Stimulated activated CD4-positive, alpha-beta T cell treated with anti-CD3 and anti-CD28 coated beads, Interleukin-4, amount 100 ng/mL, for 48 hours (primary cell): ENCODE measurements at places on chromosomes 3 and 15.

DNA sequence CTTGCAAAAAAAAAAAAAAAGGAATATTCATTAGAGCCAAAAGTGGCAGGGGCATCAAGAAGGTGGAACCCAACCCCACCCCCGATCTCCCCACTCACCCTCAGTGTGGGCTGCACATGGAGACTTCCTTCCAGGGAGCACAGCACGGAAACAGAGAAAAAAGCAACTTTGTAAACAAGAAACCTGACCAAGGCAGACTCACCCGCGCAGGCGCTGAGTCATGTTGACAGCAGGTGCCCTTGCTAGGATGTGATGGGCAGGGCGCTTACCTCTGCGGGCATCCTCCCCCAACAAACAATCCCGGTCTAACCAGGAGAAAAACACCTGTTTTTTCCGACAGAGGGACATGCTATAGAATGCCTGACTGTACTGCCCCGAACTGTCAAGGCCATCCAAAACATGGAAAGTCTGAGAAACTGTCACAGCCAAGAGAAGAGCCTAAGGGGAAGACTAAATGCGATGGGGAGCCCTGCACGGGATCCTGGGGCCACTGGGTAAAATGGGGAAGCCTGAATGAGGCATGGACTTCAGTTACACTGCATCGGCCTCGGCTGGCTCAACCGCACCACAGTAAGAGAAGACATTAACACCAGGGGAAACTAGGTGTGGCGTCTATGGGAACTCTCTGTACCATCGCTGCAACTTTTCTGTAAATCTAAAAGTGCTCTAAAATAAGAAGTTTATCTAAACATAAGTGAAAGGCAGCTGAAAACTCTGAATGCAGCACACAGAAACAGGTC, 66.7 kb upstream of the GATA2 start:
- peak; percentile 18 for DNase-seq

DNA sequence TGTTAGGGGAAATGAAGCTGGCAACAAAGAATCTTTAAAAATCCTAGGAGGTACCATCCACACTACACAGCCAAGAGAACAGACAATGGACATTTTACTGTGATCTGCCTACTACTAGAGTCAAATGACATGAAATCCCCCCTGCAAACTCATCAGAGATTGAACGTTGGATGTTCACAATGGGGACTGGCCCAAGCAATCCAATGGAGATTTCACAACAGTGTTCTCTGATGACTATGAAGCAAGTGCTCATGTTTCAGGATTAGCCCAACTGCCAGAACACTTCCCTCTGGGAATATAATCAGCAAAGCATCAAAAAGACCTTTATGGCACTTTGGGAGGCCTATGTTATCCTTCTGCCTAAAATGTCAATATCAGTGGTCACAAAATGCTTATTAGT, 97.8 kb downstream of the IGSF11 start:
- DNase-seq = no peak

DNA sequence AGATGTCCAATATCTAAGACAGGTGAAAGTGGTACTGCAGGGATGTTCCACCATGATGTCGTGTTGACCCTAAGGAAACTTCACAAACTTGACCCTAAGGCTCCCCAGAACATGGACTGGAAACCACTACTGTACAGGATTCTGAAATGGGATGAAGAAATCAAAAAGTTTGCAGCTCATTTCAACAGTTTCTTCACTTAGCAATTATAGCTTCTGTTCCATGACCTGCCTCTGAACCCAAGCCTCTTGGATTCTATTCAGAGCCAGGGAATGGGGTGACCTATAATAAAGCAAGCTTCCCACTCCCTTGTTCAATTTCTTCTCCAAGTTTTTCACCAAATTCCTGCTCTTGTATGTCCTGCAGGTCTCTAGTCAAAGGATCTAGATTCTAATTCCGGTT, 40.7 kb downstream of the DUT start:
- DNase-seq = no peak

DNA sequence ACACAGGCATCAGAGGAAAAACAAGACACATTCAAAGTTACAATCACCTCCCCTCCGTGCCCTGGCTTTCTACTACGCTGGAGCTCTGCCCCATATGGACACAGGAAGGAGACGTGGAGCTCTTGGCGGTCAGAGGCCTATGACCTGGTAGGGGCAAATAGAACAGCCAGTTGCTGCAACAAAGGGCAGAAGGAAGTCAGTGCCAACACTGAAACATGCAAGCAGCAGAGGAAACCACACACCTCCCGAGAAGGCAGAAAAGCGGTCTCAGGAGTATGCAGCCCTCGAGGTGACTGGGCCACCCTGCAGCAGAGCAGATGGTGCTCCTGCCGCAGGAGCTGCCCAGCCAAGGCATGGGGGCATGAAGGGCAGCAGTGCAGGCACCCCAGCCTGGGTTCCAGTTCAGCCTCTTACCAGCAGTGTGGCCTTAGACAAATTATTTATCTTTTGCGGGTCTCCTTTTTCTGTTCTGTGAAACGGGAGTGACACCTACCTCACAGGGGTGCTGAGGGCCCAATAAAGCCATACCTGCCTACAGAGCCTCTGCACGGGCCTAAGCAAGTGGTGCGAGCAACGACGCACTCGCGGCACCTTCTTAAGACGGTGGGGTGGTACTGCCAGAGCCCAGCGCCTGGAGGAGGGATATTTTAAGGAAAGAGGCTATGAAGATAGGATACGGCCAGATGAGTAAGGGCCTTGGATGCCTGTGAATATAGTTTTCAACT, 8.6 kb downstream of the ZXDC start:
- DNase-seq = no peak

- DNase-seq = no peak
These were observed 166.5 kb downstream of the NSMCE3 start for GRCh38 chr15:29102911-29103823.

DNA sequence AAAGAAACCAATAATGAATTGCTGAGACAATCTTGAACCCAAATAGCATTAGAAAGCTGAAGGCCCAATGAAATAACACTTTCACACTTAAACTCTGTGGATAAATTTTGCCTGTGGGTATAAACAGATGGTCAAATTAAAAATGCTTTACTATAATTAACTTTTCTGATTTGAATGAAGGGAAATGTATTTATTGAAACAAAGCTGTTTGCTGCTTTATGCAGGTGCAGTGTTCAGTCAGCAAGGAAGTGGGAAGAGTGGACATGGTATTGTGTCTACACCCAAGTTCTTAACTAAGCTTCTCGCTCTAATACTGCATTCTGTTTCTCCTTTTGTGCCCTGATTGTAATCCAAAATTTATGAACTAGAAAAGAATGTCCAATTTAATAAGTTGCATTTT, 31.8 kb downstream of the NME9 start:
- no peak for DNase-seq

DNA sequence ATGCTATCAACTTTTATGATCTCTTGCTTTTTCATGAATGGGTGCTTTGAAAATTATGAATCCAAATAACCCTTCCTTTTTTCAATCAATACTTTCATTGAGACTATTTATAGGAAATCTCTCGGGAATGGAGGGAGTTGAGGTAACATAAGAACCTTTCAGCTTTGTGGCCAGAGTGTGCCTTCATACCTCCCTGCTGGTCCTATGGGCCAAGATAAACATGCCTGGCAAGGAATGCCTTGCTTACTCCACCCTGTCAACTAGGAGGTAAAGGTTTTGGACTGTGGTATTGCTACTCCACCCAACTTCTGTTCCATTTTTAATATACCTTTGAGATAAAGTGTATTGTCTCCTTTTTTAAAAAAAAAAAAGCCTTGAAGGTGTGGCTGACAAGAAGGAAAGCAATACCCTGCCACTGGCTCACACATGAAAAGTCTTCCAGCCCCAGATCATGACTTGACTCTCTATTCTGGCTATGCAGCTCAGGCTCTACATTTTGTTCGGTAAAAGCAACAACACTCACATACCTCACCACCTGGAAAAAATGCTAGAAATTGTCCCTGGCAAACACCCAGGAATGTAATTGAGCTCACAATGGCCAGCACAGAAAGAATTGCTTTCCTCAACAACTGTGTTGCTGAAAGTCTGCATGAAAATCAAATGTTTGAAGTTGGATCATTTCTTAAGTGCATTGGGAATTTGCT, 35.8 kb downstream of the COL8A1 start:
- DNase-seq = no peak

GRCh38 chr15:35289024-35289617, 204.0 kb upstream of the NANOGP8 start:
- DNase-seq = no peak

GRCh38 chr3:192888190-192888589, 29.5 kb downstream of the MB21D2 start:
- DNase-seq = no peak

GRCh38 chr15:72271895-72272212, 500 bp downstream of the PARP6 start:
- peak; percentile 8 for DNase-seq

- DNase-seq = no peak
These were observed 13.0 kb downstream of the P2RY12 start for GRCh38 chr3:151371526-151371925.

DNA sequence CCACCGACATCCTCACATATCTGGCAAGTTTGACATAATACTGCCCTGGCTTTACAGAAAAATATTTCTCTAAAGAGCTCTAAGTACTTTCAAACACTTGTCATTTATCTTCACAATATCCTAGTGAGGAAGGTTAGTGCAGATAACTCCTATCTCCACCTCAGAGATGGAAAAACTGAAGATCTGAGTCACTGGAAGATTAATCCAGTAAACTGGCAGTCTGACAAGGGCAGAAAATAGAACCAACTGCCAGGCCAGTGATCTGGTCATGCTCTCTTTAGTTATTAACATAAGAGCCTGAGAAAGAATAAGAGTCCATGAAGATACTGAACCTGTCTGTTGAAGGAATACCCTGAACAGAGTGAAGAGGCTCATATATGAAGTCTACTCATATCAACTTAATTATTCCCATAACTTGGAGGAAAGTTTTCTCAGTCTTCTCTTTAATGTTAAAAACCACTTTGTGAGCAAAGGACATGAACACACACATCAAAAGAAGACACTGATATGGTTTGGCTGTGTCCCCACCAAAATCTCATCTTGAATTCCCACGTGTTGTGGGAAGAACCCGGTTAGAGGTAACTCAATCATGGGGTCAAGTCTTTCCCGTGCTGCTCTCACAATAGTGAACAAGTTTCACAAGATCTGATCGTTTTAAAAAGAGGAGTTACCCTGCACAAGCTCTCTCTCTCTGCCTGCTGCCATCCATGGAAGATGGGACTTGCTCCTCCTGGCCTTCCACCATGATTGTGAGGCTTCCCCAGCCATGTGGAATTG, 61.4 kb downstream of the GOLIM4 start:
- DNase-seq = no peak

DNA sequence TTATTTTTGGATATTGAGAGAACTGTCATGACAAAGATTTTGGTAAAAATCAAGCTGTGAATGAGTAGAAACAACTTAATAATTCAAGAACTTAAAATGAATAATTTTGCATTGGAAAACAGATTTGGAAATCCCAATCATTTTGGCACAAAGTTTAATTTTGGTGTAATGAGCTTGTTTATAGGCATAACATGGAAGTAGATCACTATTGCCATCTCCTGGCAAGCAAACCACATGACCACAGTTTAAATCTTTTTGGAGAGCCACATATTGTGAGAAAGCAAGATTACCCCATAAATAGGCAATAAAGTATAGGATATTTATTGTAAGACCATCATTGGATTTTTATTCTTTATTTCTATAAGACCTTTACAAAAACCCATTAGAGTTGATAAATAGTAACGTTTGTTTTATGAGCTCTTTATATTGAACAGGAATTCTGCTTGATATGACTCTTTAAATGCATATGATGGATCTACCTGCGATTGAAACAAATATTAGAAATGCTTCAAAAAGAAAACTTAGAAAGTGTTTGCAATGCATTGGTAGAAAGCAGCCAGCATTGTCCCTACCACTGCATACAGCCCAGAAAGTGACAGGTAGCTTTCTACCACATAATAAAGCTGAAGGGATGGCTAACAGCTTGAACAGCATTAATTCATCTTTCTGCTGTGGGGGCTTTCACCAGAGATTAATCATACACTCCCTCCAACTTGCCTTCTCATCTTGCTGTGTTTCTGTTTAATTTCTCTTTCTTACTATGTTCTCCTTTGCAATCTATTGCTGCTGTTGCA, 766.8 kb downstream of the TBL1XR1 start:
- DNase-seq = no peak

DNA sequence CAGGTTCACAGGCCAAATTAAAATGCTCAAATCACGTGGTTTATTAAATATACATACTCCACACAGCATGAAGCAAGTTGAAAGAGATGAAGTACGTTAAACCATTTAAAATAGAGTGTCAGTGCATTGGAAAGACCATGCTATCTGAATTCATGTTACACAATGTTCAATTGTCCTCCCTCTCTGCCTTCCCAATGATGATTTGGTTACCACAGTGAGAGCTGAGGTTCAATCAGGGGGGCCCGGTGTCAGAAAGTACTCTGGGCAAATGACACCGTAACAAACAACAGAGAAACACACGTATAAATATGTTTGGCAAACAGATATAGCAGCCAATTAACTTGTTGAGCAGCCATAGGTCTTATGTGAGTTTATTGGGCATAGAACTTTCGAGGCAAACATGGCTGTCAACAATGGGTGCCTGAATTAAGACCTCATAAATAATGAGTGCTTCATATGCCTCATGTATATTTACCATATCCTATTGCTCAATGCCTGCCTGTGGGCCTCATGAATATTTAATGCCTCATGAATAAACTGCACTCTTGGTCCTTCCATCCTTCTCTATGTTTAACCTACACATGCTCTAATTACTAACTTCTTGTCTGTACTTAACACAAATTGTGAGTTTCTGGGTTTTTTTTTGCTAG, 641.5 kb downstream of the PLOD2 start:
- no peak for DNase-seq

- DNase-seq = no peak
These were observed 360.4 kb downstream of the ULK4 start for GRCh38 chr3:41601404-41601987.

DNA sequence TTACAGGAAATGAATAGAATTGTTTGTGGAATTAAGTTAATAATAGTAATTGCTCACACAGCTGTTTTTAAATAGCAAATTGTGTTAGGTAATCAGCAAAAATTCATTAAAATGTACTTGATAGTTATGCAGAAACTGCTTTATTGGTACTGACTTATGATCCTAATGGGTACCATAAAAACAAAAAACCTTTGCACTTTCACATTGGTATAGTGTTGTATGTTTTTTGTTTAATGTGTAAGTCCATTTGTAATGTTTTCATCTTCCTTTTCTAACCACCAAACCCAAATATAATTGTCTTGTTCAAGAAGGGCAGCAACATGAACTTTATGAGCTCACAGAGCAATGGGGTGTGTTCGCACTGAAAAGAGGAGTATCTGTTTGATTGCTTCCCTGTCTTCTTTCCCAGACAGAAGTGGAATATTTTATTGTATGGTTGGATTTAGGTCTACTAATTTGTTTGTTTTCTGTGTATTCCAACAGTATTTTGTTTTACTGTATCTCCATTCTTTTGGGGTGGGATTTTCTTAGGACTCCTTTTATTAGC, 135.8 kb downstream of the TCF12 start:
- no peak for DNase-seq

- no peak for DNase-seq
These were observed 55.1 kb downstream of the PDE8A start for GRCh38 chr15:85036716-85037115.

GRCh38 chr3:167554898-167555297, 81.1 kb upstream of the SERPINI2 start:
- DNase-seq = no peak
